Stromal cell of bone marrow (primary cell): ENCODE measurements at places on chromosomes 1 and 21.

GRCh38 chr1:21653744-21654100 is 15.4 kb downstream of the RAP1GAP start:
- DNase-seq = no peak

- no peak for DNase-seq
These were observed 1.6 kb downstream of the RAP1GAP start for GRCh38 chr1:21667348-21668231.

DNA sequence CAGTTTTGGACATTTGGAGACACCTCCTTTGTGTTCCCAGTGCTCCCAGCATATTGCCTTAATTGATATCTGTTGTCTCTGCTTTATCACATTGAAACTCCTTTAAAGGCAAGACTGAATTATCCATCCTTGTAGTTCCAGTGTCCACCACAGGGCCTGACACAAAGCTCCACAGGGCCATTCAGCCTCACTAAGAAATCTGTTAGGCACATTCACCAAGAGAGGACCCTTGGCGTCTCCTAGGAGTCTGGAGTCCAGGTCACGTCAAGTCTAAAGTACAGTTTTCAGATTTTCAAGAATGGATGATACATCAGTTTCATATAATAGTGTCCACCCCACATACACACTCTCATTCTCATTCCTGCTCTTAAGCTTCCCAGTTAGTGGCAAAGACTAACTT is 4.8 kb downstream of the ACP6 start:
- no peak for DNase-seq

DNA sequence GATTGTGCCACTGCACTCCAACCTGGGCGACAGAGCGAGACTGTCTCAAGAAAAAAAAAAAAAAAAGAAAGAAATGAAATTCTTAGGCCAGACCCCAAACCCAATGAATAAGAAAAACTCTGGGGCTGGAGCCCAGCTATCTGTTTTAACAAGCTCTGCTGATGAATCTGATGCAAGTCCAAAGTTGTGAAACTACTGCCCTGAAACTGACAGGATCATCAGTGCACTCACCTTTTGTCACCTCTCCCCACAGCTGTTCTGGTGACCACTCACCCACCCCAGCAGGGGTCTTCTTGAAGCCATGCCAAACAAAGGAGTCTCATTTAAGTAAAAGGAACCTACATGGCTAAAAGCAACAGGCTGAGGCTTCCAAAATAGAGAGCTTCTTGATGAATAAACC is 8.4 kb downstream of the PABPC4 start:
- no peak for DNase-seq

GRCh38 chr1:31371121-31371959 is 1.5 kb downstream of the FABP3 start:
- DNase-seq = no peak

GRCh38 chr1:243927381-243927780 is 77.3 kb upstream of the AKT3 start:
- DNase-seq = no peak

- DNase-seq = peak; percentile 79
These were observed 213.5 kb upstream of the PTGFR start for GRCh38 chr1:78277253-78277652.

GRCh38 chr1:229557913-229558414 is 543 bp downstream of the ABCB10 start:
- DNase-seq = no peak

DNA sequence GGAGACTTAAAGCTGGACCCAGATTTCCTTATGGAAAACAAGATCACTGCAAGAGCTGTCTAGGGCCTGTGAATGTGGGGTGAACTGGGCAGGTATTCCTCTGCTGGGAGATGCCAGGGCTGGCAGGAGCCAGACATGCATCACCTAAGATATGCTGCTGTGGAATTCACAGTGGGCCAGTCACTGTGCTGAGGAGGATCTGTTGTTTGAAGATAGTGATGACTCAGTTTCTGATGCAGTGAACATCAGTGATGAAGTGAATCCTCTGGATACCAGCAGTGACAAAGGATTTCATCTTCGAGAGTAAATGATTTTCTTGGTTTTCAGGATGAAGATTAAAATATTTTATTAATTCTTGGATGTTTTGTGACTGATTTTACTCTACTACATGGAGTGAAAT is 29.9 kb upstream of the CAMSAP2 start:
- DNase-seq = no peak

DNA sequence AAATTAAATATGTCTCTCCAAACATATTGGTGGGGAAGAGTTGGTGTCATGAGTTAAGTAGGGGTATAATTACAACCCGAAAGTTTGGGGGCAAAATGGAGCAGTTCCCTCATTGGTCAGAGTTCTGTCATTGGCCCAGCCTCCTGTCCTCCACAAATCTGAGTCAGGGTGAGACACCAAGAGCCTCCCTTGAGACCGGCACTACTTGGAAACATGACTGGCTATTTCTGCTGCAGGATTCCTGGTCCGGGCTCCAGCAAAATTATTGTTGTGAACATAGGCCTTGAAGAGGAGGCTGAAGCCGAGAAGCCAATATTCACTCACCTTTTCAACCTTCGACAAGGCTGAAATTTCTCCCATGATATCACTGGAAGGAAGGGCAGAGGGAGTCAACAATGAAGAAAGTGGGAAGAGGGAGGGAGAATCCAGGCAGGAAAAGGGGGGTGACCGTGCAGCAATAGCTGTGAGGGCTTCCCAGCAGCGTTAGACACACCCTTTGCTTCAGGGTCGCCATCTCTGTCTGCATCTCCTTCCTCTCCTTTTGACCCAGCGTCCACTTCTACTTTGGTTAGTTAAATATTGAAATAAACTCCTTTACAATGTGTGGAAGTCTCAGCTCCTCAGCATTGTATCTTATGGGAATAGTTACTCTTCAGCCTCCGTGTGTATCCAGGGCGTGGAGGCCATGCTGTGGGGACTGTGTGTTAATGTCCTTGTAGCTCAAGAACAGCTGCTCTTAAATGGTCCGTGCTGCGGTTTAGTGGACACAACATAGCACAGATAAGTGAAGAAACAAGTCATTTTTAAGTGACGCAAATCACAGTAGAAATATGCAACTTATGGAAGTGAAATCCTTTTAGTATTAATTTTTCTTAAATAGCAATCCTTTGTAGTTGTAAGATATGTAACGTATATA is 307.4 kb downstream of the DISC1 start:
- DNase-seq = no peak

DNA sequence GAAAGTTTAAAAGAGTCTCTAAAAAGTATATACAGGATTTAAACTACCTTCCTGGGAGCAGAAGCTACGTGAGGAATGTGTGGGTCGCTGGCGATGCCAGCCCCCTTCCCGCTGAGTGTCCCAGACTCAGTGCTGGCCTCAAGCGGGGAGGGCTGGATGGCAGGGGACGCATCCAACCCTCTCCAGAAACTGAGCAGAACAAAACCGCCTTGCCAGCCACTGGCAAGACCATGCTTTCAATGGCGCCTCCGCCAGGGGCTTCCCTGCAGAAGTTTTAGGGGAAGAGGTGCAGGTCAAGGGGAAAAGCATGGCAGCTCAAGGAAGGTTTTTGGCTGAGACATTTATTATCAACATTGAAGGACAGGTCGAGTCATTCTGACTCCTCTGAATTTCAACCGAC is 26.1 kb downstream of the NADK start:
- DNase-seq = no peak

GRCh38 chr1:220905650-220906560 is 26.7 kb downstream of the HLX start:
- no peak for DNase-seq

- DNase-seq = peak; percentile 11
These were observed 19.7 kb upstream of the PGBD2 start for GRCh38 chr1:248886237-248886895.

GRCh38 chr21:41662161-41662560 is 104.7 kb downstream of the RIPK4 start:
- no peak for DNase-seq

DNA sequence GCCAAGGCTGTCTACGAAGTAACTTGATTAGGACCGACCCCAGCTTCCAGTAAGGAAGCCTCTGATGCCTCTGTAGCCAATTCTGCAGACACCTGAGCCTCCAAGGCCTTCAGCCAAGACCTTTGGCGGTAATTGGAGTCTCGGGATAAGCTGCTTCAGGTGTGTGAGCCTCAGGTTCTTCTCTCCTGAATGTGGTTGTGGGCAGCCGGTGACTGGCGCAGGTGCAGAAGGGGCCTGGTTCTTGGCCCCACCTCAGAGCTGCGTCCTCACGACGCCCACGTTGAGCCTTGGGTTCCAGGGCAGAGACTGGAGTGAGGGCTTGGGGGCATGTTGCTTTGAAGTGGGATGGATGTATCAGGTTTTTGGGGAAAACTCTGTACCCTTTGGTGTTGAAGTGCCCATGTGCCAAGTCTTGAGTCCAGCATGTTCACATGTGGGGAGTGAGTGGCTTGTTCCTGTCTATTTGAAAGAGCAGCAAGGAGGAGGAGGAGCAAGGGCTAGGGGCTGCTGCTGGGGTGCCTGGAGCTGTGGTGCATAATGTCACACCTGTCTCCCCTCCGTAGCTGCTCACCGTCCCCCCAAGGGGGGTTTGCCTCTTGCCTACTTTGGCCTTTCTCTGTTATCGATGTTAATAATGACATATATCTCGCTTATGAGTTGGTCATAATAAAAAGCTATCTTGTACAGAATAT is 1.4 kb downstream of the PSEN2 start:
- no peak for DNase-seq

- no peak for DNase-seq
These were observed 55.3 kb downstream of the CHD5 start for GRCh38 chr1:6124746-6125365.

- peak; percentile 40 for DNase-seq
These were observed 509.8 kb upstream of the ADAMTS5 start for GRCh38 chr21:27476696-27477095.

- no peak for DNase-seq
These were observed 115.7 kb downstream of the SLC5A9 start for GRCh38 chr1:48338257-48338656.

DNA sequence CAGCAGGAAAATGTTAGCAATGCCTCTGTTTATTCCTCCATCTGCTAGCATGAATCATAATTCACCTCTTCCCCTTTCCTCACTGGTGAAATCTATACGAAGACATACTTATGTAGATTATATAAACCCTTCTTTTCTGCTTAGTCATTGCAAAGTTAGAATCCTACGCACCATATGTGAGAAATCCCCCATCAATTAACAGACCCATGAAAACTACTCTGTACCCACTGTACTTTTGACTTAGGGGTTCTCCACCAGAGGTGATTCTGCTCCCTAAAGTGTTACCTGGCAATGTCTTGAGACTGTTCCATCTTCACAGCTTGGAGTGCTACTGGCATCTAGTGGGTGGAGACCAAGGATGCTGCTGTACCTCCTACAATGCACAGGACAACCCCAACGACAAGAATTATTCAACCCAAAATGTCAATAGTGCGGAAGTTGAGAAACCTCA is 49.6 kb upstream of the KCTD3 start:
- peak; percentile 65 for DNase-seq

DNA sequence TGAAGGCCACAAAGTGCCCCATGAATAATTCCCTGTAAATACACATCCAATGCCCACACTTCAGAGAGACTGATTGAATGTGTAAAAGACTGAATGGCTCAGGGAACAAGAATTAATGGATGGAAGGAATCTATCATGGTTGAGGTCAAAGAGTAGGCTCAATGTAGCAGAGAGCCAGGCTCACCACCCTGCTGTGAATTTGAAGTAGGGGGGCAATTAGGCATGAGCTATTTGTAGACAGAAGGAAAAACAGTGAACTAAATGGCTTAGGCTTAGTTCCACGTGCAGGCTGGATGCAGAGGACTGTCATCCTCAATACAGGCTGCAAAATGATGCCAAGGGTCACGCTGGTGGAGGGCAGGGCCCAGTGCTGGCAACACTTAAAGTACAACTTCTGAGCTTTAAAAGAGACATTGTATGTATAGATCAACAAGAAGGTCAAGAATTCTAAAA is 22.9 kb upstream of the IGSF3 start:
- no peak for DNase-seq

DNA sequence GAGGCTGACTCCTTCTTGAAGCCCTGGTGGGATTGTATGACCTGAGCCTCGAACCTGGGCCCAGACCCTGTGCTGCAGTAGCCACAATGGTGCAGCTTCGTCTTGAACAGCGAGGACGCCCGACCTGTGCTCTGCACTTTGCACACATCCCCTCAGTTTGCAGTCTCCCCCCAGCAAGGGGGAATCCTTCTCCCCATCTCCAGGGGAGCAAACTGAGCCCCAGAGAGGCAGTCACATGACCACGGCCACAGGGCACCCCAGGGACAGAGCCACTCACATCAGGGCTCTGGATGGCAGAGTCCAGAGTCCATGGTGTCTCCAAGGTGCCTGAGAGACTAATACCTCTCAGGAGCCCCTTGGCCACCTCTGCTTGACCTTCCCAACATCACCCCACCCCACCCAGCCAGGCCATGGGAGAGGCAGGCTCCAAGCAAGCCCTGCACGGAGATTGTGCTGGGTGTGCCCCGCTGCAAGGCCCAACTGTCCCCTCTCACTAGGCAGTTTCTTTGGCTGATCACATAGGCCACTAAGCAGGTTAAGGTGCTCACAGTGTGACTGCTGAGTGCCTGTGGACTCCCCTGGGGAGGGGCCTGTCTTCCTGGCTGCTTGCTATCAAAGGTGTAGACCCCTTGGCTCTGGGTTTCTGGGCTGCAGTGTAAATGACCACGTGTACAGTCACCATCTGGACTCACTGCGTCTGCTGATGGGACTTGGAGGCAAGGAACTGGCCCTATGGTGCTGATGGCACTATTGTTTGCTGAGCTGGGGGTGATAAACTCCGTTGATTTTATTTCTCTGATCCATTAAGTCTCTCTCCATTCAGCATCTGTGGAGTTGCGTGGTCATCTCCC is 398.1 kb downstream of the MATN1 start:
- no peak for DNase-seq

DNA sequence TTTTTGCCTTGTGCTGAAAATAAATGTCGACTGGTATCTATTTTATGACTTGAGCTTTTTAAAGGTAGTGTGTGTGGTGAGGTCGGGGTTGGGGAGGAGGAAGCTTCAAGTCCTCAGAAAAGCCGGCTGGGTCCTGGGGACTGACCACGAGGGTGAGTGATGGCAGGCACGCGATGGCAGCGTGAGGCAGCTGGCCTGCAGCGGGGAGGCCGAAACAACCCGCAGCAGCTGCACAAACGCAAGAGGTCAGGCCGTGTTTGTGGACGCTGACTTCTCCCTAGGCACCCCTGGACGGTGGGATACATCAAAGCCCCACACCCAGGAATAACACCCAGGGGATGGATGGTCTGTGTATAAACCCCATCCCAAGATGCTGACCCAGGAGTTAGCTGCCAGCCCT is 51.4 kb downstream of the ZBTB18 start:
- no peak for DNase-seq

- no peak for DNase-seq
These were observed 8.1 kb downstream of the AKNAD1 start for GRCh38 chr1:108848806-108849205.

DNA sequence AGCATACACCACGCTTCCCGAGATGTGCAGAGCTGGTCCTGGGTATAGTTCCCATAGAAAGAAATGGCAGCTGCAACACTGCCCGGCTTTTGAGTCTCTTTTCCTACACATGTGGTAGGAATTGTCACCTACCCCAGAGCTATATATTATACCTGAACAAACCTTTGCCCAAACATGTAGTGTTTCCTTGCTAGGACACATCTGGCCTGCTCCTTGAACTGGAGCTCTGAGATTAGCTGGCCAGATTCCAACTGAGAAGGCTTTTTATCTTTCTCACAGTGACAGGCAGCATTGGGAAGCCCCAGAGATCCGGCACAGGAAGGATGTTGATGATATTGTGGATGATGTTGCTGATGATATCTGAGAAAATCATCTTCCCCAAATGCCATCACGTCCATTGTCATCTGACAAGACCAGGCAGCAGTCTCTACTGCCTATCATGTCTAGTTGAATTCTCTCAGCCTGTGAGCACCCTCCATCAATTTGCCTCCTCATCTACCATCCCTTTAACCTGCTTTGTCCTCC is 115.0 kb upstream of the SMYD2 start:
- DNase-seq = no peak

- no peak for DNase-seq
These were observed 38.1 kb upstream of the GPR153 start for GRCh38 chr1:6298940-6299465.
